NB4 (cell line): ENCODE measurements at places on chromosomes 12 and 14.

- DNase-seq = no peak
These were observed 535.8 kb downstream of the PRKD1 start for GRCh38 chr14:29391801-29392200.

DNA sequence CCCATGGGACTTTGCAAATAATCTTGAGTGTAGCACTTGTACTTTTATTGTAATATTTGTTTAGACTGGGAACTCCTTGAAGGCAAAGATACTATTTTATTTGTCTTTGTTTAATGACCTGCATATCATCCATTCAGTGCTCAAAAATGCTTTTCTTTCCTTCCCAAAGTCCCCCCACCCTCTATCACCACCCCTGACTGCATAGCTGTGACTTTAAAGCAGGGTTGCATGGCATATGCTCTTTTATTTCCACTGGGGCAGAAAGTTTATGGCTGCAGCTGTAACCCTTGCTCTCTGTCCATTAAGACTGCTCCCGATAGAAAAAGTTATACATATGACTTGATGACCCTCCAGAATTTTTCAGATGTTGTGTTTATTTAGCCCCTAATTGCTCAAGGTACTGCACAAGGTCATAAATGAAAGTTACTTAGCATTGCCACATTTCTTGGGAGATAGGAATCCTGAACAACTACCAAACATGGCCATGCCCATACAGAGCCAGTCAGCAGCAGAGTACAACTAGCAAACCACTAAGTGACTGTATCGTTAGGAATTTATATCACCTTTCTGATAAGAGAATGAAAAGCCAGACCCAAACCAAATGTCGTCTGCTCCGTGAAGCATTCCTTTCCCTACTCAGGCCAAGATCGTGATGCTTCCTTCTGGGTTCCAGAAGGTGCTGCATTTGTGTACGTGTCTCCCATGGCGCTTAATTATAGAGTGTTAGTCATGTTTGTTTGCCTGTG lies 114.3 kb downstream of the DIP2B start:
- DNase-seq = no peak

GRCh38 chr12:91889059-91889458 lies 256.6 kb downstream of the BTG1 start:
- DNase-seq = no peak

DNA sequence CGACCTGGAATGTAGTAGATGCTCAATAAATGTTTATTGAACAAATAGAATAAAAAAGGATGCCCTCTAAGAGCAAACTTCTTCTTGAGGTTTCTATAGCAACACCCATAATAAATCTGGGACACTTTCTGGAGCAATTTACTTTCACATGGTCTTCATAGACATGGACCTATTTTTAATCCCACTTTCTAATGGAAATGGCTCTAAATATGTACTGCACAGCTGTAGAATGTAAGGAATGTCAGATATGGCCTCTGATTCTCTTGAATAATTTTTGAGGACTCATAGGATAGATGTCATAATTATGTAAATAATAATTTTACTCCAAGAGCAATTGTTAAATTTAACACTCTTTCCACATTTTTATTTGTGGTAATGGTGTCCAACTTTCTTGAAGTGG lies 133.5 kb upstream of the DAAM1 start:
- DNase-seq = no peak

- no peak for DNase-seq
These were observed 2.2 kb downstream of the SCARB1 start for GRCh38 chr12:124861492-124861891.

DNA sequence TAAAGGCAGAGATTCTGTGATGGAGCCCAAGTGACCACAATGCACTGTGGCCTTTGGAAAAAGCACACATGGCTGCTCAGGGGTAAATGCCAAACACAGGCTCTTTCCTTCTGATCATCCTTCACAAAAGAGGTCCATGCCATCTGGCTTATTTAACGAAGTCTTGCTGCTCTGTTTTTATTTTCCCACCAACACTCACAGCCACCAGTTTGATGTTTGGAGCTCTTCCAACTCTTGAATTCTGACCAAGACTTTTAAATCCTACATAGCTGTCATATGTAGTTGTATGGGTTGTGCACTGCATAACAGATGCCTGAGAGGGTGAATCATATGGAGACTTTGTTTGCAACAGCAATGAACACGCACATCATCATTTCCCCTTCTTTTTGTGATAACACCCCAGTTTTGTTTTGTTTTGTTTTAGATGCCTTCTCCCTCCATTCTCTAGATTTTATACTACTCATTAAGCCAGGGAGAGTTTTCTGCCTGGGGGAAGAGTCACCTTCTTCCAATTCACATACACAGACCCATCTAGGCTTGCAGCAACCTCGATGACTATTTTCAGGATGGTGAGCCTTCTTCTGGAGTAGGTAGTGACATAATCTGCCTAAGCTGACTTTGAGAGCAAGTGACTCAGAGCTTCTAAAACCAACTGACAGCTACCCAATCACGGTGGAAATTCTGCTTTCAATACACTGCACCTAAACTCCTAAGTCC lies 145.2 kb upstream of the WSCD2 start:
- DNase-seq = no peak

- peak; percentile 92 for DNase-seq
These were observed 248.1 kb downstream of the DPY19L2 start for GRCh38 chr12:63420206-63420644.

GRCh38 chr12:25710128-25710527 lies 157.0 kb upstream of the LMNTD1 start:
- DNase-seq = no peak

DNA sequence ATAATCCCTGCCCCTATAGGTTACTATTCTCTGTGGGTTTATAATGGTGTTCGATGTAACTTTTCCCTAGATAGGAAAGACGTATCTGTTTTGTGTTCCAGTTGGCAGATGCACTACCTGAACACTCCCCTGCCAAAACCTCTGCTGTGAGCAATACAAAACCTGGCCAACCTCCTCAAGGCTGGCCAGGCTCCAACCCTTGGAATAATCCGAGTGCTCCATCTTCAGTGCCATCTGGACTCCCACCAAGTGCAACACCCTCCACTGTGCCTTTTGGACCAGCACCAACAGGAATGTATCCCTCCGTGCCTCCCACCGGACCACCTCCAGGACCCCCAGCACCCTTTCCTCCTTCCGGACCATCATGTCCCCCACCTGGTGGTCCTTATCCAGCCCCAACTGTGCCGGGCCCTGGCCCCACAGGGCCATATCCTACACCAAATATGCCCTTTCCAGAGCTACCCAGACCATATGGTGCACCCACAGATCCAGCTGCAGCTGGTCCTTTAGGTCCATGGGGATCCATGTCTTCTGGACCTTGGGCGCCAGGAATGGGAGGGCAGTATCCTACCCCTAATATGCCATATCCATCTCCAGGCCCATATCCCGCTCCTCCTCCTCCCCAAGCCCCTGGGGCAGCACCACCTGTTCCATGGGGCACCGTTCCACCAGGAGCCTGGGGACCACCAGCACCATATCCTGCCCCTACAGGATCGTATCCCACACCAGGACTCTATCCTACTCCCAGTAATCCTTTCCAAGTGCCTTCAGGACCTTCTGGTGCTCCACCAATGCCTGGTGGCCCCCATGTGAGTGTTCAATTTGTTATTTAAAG lies 11.3 kb downstream of the MAPK1IP1L start:
- DNase-seq = no peak
